Panc1 (cell line): ENCODE measurements at places on chromosomes 2 and 18. TPM values are rescaled to one million over a fixed set of nuclear protein-coding genes. Genes with fewer than 3 reads are reported as not detected.
A peak's percentile ranks its signal among the peaks of the same experiment; 100 is the strongest.

GRCh38 chr2:170313347-170313991 lies 135.5 kb downstream of the MYO3B start:
- H3K27me3 ChIP-seq: no peaks in the 10 kb centered on the region
- no peak overlapping the region for H3K4me3 ChIP-seq
- DNase-seq: no peak
- H3K4me1 ChIP-seq: no peaks in the 10 kb centered on the region
- no peak overlapping the region for H3K27ac ChIP-seq

DNA sequence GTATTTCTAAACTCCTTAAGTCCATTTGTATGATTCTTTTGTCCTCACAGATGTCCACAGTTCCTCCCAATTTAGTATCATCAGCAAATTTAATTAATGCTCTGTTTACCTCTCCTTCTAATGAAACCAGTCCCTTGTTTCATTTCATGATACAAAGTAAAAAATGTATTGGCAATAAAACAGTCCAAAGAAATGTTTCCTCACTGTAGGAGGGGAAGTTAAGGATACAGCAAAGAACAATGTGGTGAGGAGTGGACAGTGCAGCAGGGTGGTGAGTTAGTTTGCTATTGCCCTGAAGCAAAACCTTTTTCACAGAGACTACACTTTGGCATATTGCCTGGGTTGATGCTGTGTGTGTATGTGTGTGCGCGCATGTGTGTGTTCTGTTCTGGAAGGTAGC lies 401.5 kb downstream of the ARHGAP15 start:
- H3K36me3 ChIP-seq: no peaks in the 10 kb centered on the region
- H3K4me1 ChIP-seq: no peaks in the 10 kb centered on the region
- no peak overlapping the region for H3K27ac ChIP-seq
- H3K27me3 ChIP-seq: no peaks in the 10 kb centered on the region
- H3K4me3 ChIP-seq: no peak overlapping the region

DNA sequence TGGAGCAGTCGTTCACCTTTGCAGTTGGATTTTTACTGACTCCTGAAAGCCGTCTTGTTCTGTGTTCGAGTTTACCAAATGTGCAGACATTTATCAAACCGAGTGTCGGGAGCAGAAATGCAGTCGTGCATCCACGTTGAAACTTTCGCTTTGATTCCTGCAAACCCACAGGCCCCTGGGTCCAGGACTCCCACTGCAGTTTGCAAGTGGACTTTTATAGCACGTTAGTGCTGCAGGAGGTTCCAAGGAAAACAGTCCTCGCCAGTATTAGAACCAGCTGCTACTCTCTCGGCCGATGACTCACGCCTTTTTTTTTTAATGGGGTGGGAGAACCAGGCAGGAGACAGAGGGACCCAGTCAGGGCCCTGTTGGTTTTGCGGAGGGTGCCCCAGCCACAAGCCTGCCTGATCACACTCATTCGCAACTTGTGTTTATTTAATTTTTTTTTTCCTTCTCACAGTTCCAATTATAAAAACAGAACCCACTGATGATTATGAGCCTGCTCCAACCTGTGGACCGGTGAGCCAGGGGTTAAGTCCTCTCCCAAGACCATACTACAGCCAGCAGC lies 90.1 kb downstream of the NFATC1 start:
- no peaks in the 10 kb centered on the region for H3K27me3 ChIP-seq
- H3K27ac ChIP-seq: no peak overlapping the region
- H3K4me1 ChIP-seq: peaks cover 12% of the 10 kb centered on the region

Gene NR4A2
- total RNA-seq: 0.85 TPM

Gene KCNE4
- total RNA-seq: 0.21 TPM

Gene CHRND
- not detected for total RNA-seq

Gene IL36RN
- total RNA-seq: not detected

DNA sequence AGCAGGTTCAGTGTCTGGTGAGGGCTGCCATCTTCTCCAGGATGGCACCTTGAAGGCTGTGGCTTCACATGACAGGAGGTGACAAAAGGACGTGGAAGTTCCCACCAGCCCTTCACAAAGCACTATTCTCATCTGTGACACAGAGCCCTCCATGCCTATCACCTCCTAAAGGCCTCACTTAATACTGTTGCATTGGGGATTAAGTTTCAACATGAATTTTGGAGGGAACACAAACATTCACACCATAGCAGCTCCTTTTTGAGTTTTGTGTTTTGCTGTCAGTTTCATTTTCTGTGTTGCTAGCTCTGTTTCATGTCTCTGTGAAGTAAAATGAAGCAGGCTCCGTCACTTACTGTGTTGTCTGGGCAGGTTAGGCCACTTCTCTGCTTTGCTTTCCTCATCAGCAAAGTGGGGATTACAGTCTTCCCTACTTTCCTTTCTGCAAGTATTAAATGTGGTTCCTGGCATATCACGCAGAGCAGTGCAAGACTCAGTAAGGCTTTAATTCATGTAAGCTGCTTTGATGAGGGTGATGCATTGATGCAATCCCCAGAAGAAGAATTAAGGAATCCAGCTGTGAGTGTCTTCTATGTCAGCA lies 31.6 kb downstream of the LIMS1 start:
- no peak overlapping the region for H3K27ac ChIP-seq
- H3K4me3 ChIP-seq: no peak overlapping the region
- no peak for DNase-seq
- peaks cover 14% of the 10 kb centered on the region for H3K4me1 ChIP-seq
- no peaks in the 10 kb centered on the region for H3K36me3 ChIP-seq
- no peaks in the 10 kb centered on the region for H3K27me3 ChIP-seq

DNA sequence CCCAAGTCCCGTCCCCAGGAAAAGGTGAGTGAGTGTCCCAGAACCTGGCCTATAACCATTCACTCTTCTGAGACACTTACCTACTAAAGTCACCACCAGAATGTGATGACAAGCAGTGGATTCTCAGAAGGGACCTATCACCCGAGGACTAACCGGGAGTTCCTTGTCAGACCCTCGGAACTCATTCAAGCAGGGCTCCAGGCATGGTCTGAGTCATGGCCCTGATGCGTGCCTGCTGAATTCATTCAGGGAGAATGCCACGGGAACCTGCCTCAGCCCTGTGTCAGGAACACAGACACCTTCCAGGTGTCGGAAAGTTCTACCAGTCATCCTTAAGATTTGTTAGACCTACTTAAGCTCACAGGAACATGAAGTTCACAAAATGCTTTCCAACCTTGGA lies 29.8 kb downstream of the ALPK2 start:
- no peaks in the 10 kb centered on the region for H3K27me3 ChIP-seq
- DNase-seq: no peak
- no peak overlapping the region for H3K4me3 ChIP-seq

DNA sequence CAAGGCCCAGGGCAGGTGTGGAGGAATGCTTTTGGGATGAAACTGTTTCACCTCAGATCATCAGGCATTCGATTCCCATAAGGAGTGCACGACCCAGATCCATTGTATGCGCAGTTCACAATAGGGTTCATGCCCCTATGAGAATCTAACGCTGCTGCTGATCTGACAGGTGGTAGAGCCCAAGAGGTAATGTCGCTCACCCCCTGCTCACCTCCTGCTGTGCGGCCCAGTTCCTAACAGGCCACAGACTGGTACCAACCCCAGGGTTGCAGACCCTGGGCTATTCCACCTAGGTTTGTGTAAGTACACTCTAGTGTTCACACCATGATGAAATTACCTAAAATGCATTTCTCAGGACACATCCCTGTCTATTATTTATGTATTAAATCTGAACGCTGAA lies 72.5 kb downstream of the COPS8 start:
- H3K27ac ChIP-seq: peak overlapping the region; percentile 13; the same call in 1 of the 2 replicates
- H3K27me3 ChIP-seq: no peaks in the 10 kb centered on the region
- H3K4me1 ChIP-seq: no peaks in the 10 kb centered on the region; the same call in 1 of the 2 replicates
- H3K36me3 ChIP-seq: no peaks in the 10 kb centered on the region
- no peak for DNase-seq

- DNase-seq: no peak
- no peak overlapping the region for H3K27ac ChIP-seq
- no peaks in the 10 kb centered on the region for H3K36me3 ChIP-seq
- H3K4me1 ChIP-seq: no peaks in the 10 kb centered on the region
- no peak overlapping the region for H3K4me3 ChIP-seq
These were observed 312.4 kb upstream of the TCF4 start for GRCh38 chr18:55900380-55900779.

DNA sequence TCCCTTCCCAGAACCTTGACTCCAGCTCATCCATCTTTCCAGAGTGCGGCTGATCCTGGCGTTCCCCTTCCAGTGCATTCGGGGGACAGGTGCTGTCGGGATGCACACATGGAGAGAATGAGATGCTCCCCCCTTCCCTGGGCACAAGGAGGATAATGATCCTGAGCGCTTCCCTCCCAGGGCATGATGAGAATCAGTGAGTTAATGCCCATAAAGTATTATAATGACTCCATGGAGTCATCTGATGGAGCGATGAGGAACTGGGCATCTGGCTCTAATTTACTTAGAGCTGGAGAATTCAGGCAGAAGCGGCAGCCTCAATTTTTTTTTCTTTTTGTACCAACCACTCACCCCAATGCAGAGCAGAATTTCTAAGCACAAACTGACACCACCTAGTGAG lies 79.6 kb upstream of the SKOR2 start:
- no peaks in the 10 kb centered on the region; the same call in 1 of the 2 replicates for H3K27me3 ChIP-seq
- no peak overlapping the region for H3K27ac ChIP-seq
- H3K4me1 ChIP-seq: no peaks in the 10 kb centered on the region

DNA sequence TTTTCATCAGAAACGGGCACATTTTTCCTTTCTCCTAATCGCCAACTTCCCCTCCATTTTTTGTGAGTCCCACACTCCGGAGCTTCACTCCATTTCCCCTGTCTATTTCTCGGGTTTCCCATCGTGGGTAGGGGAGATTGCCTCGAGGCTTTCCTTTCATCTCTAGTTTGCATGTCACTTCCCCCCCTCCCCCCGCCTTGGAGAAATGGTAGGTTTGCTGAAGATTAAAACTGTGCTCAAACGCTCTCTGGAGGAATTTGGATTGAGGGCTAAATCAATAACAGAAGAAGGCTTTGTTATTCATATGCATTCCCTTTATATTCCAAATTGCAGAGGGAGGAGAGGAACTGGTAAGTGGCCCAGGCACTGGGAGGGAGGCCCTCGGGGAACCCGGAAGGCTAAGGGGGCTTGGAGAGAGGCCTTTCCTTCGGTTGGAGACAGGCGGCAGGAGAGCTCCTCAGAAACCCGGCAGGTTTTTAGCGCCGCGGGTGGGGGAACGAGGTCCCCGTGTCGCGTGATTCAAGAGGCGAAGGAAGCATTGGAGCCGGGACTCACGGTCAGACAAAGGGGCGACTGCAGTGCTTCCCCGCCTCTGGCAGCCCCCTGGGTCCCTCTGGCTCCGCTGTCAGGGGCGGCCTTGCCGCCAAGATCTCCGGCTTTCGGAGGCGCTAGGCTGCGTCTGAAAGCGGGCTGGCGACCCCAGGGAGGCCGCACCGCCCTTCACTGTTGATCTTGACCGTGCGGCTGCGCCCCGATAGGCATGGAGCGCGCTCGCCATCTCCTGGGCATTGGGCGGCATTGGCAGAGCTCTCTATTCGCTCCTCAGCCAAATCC lies 2.4 kb upstream of the HOXD12 start:
- H3K36me3 ChIP-seq: no peaks in the 10 kb centered on the region
- peaks cover 13% of the 10 kb centered on the region for H3K4me1 ChIP-seq
- H3K4me3 ChIP-seq: peak overlapping the region; percentile 52
- H3K27ac ChIP-seq: peak overlapping the region; percentile 75

- no peak overlapping the region for H3K4me3 ChIP-seq
- no peaks in the 10 kb centered on the region for H3K36me3 ChIP-seq
- DNase-seq: no peak
These were observed 915.6 kb downstream of the NRXN1 start for GRCh38 chr2:50116096-50117010.

Gene UGT1A3
- total RNA-seq: not detected

DNA sequence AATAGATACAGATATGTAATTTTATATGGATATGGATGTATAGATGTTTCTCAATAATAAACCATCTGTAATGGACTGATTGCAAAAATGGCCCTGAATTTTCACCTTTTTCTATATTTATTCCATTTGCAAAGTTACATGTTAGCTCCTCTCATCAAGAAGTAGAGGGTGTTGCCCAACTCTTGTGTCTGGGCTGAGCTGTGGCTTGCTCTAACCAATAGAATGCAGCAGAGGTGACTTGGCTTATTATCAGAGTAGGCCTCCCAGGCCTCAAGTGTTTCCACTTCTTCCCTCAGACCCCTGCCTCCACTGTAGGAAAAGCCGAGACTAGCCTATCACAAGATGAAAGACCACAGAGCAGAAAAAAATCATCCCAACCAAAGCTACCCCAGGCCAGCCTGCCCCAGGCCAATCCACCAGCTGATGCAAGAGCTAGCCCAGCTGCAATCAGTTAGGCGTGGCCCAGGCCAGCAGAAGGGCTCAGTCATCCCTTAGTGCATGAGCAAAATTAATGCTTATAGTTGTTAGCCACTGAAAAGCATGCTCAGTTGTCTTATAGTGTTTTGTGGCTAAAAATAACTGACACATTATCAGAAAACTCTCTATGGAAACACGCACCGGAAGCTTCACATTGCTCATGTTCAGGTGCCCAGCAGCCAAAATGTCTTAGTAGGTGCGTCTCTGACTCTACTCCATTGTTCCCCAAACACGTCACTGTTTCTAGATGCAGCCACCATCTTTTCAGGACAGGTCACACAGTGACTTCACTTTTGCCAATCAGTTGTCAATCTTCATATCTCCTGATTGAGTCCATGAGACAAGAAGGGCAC lies 464.0 kb downstream of the FBXO15 start:
- no peaks in the 10 kb centered on the region for H3K36me3 ChIP-seq
- no peaks in the 10 kb centered on the region for H3K27me3 ChIP-seq
- H3K4me1 ChIP-seq: no peaks in the 10 kb centered on the region
- no peak overlapping the region for H3K4me3 ChIP-seq
- no peak for DNase-seq

DNA sequence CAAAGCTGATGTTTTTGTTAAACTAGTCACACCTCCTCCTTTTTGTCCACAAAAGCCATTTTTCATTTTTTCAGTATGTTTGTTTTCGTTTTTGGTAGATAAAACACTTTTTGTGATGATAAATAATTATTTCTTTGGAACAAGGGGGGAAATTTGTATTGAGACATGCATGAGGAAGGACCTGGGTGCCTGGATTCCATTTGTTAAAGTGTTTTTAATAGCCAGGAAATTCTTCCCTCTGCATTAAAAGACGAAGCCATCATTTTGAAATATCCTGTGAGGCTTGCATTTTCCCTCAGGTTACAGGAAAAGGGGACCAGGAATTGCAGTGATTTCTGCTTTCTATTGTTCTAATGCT lies 52.1 kb upstream of the CTLA4 start:
- DNase-seq: no peak
- no peak overlapping the region for H3K27ac ChIP-seq
- H3K36me3 ChIP-seq: no peaks in the 10 kb centered on the region
- peaks cover 11% of the 10 kb centered on the region for H3K27me3 ChIP-seq

GRCh38 chr2:177164584-177165052 lies 48.0 kb upstream of the HNRNPA3 start:
- H3K36me3 ChIP-seq: no peaks in the 10 kb centered on the region
- peaks cover 50% of the 10 kb centered on the region for H3K4me1 ChIP-seq
- H3K27me3 ChIP-seq: no peaks in the 10 kb centered on the region
- H3K27ac ChIP-seq: peak overlapping the region; percentile 99

- H3K4me1 ChIP-seq: no peaks in the 10 kb centered on the region
- no peak overlapping the region for H3K27ac ChIP-seq
- no peak for DNase-seq
- no peaks in the 10 kb centered on the region; the same call in 1 of the 2 replicates for H3K27me3 ChIP-seq
These were observed 142.1 kb downstream of the MYT1L start for GRCh38 chr2:2188941-2189340.

GRCh38 chr2:135926605-135927004 lies 50.4 kb upstream of the MCM6 start:
- no peaks in the 10 kb centered on the region for H3K4me1 ChIP-seq
- no peak for DNase-seq
- H3K4me3 ChIP-seq: no peak overlapping the region
- peaks cover 23% of the 10 kb centered on the region for H3K36me3 ChIP-seq
- H3K27ac ChIP-seq: no peak overlapping the region
- no peaks in the 10 kb centered on the region for H3K27me3 ChIP-seq
